ENCODE measurements at places on chromosomes 6 and 20.

DNA sequence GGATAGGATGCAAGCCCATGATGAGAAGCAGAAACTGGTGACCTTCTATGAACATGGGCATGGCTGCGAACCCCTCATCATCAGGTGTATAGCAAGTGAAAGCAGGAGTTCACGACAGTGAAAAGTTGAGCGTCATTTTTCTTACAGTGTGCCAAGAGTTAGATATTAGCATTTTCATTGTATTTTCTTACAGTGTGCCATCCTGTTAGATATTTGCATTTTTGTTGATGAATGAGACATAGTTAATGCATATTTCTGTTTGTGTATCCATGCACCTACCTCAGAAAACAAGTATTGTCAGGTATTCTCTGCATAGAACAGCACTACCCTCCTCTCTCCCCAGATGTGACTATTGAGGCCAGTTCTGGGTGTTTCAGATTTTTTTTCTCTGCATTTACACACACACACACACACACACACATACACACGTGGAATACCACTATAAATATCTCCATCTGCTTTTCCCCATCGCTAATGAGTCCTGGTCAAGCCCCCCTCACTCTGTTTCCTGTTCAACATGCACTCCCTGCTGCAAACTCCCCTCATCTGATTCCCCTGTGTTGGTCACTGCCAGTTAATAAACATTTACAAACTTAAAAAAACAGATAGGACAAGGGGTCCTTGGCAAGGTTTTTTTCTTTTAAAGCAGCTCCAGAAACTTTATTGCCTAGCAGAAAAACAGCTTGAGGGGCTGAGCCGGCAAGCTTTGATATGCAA lies 41.7 kb downstream of the PLN start:
- no peak for DNase-seq

DNA sequence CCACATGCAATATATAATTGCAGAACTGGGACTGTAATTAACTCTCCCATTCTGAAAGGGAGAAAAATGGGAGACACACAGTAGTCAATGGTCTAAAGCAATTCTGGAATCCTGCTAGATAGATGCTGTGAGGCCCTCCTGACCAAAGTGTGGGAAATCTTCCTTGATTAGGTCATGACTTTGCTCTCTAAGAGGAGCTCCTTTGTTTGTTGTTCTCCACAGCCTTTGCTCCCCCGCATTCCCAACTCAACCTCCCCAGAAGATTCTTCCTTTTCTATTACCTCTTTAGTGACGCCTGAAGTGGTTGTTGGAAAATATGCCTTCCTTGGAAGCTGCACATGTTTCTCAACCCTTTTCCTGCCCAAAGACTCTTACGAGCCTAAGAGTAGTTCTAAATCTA lies 28.8 kb upstream of the LIN28B start:
- no peak for DNase-seq

DNA sequence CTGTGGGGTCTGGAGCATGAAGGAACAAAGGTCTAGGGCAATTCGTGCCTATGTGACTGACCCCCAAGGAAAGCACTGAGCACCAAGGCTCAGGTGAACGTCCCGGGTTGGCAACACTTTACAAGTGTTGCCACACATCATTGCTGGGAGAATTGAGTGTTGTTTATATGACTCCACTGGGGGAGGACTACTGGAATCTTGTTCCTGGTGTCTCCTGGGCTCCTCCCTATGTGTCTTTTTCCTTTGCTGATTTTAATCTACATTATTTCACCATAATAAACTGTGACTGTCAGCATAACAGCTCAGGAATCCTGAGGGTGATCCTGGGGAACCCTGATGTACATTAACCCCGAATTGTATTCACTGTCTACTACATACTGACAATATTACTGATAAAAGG lies 207.7 kb upstream of the BMP2 start:
- no peak for DNase-seq

- no peak for DNase-seq
Observed at GRCh38 chr6:157169656-157170055, 153.7 kb downstream of the TMEM242 start.

DNA sequence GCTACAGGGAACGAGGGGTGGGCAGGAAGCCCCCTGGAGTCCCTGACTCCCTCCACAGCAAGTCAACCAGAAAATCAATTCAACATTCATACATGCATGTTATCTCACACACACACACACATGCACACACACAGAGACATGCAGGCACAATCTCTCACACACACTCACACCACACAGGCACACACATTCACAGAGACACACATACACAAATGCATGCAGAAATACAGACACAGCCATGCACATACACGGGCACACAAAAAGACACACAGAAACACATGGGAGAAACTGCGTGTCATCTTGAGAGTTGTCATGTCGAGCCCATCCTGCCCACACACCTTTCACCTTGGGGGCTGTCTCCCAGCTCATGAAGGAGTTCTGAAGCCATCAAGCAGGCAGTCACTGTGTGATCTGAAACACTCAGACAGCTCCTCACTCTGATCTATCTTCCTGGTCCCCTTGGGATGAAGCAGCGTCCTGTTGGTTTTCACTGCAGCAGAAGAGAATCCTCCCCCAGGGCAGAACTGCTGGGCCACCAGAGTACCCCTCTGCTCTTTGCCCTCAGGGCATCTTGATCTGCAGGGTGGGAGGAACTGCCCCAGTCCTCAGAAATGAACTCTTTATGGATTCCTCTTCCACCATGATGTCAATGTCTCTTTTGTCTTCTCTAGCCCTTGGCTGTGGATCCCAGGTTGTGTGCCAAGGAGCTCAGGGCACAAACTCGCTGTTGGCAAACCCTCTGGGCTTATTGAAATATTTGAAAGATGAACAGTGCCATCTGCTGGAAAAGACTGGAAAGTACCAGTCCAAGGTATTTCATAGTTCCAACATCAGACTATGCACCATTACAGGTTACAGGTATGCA lies 8.8 kb downstream of the RAET1L start:
- DNase-seq, result peak; percentile 86

GRCh38 chr6:56766806-56767178 lies 124.1 kb upstream of the DST start:
- no peak for DNase-seq

DNA sequence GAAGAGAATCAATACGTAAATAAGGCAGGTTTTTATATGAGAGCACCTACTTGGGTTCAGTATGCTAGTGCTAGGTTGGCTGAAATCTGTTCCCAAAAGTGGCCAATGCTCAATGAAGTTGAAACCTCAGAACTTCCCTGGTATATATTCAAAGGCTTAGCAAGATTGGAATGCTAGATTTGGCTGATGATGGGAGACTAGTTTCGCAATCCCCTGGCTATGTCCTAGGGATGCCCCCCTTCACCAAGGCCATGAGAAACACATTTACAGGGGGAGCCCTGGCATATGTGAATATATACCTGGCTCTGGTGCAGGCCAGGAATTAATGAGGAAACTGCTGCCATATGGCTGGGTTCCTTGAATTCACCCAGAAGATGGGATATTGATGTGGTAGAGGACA lies 142.4 kb upstream of the C6orf118 start:
- DNase-seq, result no peak

DNA sequence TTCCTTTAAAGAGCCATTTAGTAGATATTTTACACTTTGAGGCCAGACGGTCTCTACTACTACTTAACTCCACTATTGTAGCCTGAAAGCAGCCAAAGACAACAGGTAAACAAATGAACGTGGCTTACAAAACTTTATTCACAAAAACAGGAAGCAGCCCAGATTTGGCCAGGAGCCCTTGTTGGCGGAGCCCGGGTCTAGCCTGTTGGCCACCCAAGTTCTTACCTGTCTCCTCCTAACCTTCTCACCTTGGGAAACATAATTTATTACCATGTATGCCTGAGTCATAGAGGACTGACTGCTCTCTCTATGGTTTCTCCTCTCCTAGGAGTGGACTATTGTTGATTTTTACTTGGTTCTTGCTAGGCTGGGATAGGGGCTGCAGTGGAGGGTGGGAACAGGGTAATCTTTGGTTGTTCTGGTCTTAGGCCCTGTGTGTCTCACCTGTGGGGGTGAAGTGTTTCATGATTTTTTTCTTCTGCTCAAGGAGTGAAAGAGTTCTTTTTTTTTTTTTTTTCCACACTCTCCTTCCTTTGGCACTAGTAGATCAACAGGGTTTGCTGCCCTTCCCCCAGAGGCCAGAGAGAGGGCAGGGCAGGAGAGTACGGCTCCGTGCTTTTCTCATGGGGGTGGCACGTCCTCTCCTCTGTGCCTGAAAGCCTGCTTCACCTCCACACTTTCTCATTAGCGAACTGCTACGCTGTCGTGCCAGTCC lies 90.0 kb downstream of the RPP40 start:
- DNase-seq, result no peak

DNA sequence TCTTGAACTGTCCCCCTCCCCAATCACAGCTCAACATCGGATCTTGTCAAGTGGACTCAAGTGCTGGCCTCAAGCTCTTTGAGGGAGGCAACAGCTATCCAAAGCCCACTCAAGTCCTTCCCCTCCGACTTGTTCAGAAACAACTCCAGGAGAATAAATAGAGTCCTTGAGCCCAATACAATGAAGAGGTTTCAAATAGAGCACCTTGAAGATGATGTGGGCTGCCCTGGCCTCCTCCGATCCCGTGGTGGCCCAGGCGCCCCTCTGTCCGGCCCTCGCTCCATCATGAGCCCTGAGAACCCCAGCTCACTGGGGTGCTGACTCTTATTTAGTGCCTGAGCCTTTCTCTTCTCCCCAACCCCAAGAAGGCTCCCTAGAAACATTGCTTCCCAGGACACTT lies 164.3 kb upstream of the PMEPA1 start:
- no peak for DNase-seq

GRCh38 chr6:179340-179950 lies 112.8 kb upstream of the DUSP22 start:
- no peak for DNase-seq

GRCh38 chr6:118485601-118486550 lies 62.2 kb upstream of the PLN start:
- DNase-seq, result no peak

GRCh38 chr6:56868687-56869086 lies 86.2 kb upstream of the BEND6 start:
- DNase-seq, result no peak

DNA sequence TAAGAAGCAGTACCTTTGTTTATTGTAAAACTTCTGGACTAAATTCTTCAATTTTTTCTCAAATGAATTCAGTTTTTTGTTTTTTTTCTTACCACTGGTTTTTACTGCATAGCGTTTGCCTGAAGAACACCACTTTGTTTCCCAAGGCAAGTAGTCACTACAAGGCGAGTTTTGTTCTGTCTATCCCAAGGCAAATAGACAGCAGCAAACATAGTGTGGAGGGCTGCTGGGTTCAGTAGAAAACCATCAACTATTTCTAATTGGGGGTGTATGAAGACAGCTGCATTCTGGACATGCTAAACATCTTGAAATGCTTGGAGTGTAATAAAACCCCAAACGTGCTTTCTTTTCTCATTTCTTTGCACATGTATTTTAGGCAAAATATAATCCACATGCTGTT lies 197.4 kb downstream of the ESR1 start:
- DNase-seq, result no peak

DNA sequence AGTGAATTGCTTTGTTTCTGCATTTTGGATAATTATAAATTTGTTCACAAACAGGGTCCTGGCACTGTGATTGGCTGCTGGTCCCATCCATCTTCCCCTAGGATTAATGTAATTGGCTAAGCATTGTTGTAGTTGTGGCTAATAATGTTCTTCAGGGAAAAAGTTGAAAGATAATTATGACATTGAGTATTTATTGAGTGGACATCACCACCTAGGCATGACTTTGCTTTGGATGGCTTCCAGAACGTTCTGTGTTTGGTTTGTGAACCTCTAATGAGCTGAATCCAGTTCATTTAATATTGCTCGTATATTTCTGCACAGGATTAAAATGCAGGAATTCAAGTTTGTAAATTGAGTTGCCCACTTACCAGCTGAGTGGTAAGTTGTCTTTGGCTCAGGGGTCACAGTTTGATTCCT lies 55.1 kb downstream of the ARID1B start:
- no peak for DNase-seq

GRCh38 chr6:151443911-151444621 lies 7.9 kb downstream of the RMND1 start:
- no peak for DNase-seq

DNA sequence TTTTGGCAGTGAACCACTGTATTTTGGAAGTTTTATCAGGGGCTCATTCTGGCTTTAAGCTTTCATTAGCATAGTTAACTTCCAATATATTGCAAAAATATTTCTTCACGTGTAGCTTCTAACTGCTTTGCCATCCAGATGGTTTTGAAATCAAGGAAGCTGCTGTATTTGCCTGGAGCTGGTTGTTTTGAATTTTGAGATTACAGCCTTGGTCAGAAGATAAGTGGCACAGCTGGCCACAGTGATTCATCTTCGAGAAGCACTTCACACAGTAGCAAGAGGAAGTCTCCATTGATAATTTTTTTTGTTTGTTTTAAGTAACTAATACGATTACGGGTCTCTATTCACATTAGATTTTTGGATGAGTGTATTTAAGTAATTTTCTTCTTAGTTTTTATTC lies 3.8 kb downstream of the APCDD1L start:
- peak; percentile 32 for DNase-seq

DNA sequence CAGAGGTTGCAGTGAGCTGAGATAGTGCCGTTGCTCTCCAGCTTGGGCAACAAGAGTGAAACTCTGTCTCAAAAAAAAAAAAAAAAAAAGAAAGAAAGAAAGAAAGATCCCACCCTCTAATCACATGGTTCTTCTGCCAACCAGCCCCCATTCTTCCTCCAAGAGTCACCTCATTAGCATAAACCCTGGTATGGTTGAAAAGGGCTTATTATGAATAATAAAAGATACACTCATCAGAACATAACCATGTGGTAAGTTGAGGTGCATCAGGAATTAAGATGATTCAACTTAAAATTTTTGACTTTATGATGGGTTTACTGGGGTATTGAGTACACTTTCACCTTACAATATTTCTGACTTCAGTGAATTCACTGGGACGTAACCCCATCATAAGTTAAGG lies 793 bp upstream of the TRIM40 start:
- DNase-seq, result no peak

GRCh38 chr6:150813319-150813992 lies 52.0 kb upstream of the MTHFD1L start:
- DNase-seq, result no peak

- no peak for DNase-seq
Observed at GRCh38 chr6:72102561-72102960, 216.2 kb downstream of the RIMS1 start.

GRCh38 chr6:2441601-2442475 lies 196.4 kb upstream of the GMDS start:
- no peak for DNase-seq

- DNase-seq, result no peak
Observed at GRCh38 chr6:138545621-138545980, 46.3 kb upstream of the NHSL1 start.

- peak; percentile 69 for DNase-seq
Observed at GRCh38 chr6:81772741-81773140, 20.3 kb upstream of the TENT5A start.

- peak; percentile 91 for DNase-seq
Observed at GRCh38 chr6:119311514-119312142, 37.9 kb downstream of the MAN1A1 start.

- no peak for DNase-seq
Observed at GRCh38 chr6:133504761-133505160, 263.6 kb downstream of the EYA4 start.

DNA sequence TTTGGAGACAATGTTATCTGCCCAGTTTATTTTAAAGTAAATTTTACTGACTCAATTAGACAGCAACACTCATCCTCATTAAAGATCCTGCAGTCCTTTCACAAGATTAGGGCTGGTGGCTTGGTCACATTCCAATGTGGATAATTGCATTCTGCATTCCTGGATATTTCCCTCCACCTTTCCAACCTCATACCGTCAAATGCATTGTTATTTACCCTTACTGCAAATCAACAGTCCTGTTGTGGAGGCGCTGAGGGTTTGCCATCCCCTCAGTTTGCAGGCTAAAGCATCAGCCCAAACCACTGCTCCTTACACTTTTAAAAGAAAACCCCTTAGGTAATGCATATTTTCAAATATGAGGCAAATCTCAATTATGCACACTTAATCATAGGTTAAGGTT lies 5.4 kb downstream of the CITED2 start:
- DNase-seq, result no peak

Data from hematopoietic multipotent progenitor cell treated with erythropoietin and hydrocortisone succinate and interleukin-3 and kit ligand, for 6 days (in vitro differentiated cells).